Activated T-helper 2 cell treated with anti-CD3 and anti-CD28 coated beads, Interferon-gamma antibody, Interleukin-2, Interleukin-4, amounts not matched to agents 10 μg/mL and 5 μg/mL and 100 μg/mL, durations not matched to agents 14 hours and 24 hours and 36 hours (primary cell): ENCODE measurements at places on chromosomes 5 and 9. TPM values are rescaled to one million over a fixed set of nuclear protein-coding genes. Genes with fewer than 3 reads are reported as not detected.

Gene PPP3R2
- not detected in 2 replicates for total RNA-seq

Gene DDX4
- total RNA-seq: 0.09 TPM in 1 of 2 replicates, not detected in the other

Gene SPINK5
- total RNA-seq: not detected in 2 replicates

Gene ABCA1
- total RNA-seq: 0.14 TPM in 1 of 2 replicates, not detected in the other

Gene KIF4B
- 0.07 TPM in 1 of 2 replicates, not detected in the other for total RNA-seq

Gene HCN1
- total RNA-seq: not detected in 2 replicates

Gene BARHL1
- total RNA-seq: not detected in 2 replicates

Gene IL9
- total RNA-seq: 94.0 and 104 TPM in 2 replicates

Gene BNC2
- total RNA-seq: not detected in 2 replicates

Gene SOX30
- total RNA-seq: 0.11 TPM in 2 replicates

Gene MTMR12
- 22.7 and 23.5 TPM in 2 replicates for total RNA-seq

Gene CAMK2A
- total RNA-seq: not detected in 2 replicates

Gene SPINK13
- total RNA-seq: not detected in 2 replicates

Gene KCNN2
- not detected in 2 replicates for total RNA-seq

Gene HIGD2A
- 102 and 105 TPM in 2 replicates for total RNA-seq

GRCh38 chr5:153835891-153836515, 202.7 kb downstream of the FAM114A2 start:
- DNase-seq: no peak

DNA sequence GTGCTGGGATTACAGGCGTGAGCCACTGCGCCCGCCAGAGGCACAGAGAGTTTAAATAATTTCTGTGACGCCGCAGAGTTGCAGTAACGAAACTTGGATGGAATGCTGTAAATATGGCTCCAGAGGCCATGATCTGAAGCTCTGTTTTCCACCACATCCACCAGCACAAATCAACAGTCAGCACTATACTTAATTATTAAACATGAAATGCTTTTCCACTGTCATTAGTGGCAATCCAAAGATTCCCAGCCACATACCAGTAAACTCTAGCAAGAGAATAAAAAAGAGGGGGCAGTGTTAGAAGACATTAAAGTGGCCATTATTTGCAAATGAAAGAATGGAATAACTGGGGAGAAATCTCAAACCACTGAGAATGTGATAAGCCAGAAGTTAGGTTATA, 242.5 kb downstream of the DIRAS2 start:
- DNase-seq: no peak

DNA sequence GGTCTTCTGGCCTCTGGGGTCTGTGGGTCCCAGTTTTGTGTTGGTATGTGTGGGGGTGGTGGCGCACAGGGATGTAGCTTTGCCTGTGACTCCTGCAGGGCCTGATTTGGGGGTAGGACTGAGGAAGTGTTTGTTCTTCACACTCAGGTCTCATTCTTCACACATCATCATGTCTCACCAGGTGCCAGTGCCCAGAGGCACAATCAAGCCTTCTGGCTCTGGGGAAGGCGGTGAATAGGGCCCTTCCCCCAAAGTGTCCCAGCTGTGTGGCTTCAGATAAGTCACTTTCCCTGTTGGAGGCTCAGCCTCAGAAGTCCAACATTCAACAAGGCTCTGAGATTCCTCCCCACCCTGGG, 5.1 kb downstream of the DBN1 start:
- DNase-seq: no peak

- no peak for DNase-seq
Measured at GRCh38 chr9:13432904-13433303, 153.4 kb upstream of the MPDZ start.

DNA sequence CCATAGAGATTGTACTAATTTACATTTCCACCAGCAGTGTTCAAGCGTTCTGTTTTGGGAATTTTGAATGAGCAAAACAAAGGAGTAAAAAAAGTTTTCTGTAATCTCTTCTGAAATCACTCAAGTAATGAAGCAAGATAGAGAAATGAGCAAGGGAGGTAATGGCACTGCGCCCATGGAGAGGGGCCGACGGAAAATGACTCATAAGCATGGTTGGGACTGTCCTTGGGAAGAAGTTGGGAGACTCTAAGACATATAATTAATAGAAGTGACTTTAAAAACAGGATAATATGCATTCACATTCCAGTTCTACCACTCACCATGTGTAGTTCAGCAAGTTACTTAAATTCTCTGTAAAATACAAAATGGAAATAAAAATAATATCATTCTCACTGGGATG, 62.5 kb upstream of the C5orf46 start:
- DNase-seq: no peak

- no peak for DNase-seq
Measured at GRCh38 chr9:34563262-34563661, 26.3 kb downstream of the CNTFR start.

GRCh38 chr9:19379697-19380046, 364 bp downstream of the RPS6 start:
- no peak for DNase-seq

- no peak for DNase-seq
Measured at GRCh38 chr9:69143291-69143690, 30.8 kb upstream of the TJP2 start.

DNA sequence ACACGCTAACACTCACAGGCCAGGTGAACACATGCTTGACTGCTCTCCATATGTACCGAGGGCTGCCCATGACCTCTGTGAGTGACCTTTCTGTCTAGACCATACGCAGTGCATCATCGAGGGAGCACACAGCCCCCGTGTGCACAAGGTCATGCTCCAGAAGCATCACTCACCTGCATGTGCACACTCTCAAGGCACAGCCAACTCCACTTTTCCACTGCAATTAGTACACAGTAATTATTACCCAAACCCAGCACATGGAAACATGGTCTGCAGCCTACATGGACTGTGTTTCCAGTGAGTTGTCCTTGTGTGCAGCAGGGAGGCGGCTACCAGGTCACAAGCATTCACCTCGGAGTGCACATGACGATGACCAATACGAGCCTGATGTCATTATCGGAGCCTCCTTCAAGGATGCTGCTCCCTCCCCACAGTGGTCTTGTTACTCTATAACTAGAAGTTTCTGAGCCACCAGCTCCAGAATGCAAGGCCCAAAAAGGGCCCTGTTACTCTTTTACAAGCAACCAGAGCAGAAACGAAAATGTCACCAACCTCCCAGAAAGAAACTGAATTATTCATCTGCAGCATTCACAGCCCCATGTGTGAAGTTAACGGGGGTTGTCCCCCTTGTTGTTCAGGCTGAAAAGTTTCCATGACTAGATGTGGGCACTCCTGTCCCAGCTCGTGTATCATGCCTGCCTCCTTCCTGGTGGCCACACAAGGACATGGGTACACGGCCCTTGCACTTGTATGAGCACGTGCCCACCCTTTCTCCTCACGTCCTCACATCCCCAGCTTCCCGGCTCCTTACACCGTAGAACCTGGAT, 31.2 kb downstream of the SEMA4D start:
- no peak for DNase-seq

GRCh38 chr5:76724871-76725270, 8.9 kb downstream of the F2R start:
- no peak for DNase-seq

DNA sequence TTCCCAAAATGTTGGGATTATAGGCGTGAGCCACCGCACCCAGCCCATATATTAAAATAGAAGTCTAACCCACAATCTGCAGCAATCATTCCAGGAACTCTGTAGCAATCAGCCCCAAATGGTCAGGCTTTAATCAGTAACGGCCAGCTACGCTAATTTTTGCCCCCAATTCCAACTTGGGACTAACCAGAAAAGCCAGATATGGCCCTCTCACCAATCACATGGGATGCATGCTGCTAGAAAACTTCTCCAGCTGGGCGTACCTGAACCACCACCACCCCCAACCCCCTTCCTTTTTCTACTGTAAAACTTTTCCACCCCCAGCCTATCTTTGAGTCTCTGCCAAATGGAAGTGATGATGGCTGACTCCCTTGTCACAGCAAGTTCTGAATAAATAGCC, 4.1 kb downstream of the SUSD1 start:
- DNase-seq: no peak

- DNase-seq: no peak
Measured at GRCh38 chr5:31935496-31936369, 238.4 kb downstream of the GOLPH3 start.

GRCh38 chr9:14482856-14483255, 168.9 kb upstream of the NFIB start:
- DNase-seq: no peak

GRCh38 chr5:157267761-157268480, 2.0 kb downstream of the CYFIP2 start:
- DNase-seq: no peak

- DNase-seq: no peak
Measured at GRCh38 chr5:132387640-132388117, 18.2 kb downstream of the SLC22A5 start.

GRCh38 chr9:72524820-72525540, 3.6 kb downstream of the TMC1 start:
- no peak for DNase-seq

GRCh38 chr5:1246711-1247431, 21.7 kb downstream of the SLC6A18 start:
- DNase-seq: peak; percentile 17

DNA sequence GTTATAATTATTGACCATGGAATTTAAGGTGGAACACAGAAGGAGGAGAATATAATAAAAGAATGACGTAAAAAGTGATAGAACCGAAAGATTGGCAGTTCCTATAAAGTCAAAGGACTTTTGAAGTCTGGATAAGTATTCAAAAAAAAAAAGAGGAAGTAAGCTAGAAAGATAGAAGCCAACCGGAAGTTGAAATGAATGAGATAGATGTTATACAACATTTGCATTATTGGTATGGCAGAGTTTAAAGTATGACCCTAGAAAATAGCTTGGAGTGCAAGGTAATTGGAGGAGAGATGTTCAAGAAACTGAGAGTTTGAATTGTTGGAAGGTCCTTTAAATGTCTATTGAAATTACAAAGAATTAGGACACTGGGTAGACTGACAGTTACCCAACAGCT, 293.6 kb downstream of the FER start:
- DNase-seq: no peak

DNA sequence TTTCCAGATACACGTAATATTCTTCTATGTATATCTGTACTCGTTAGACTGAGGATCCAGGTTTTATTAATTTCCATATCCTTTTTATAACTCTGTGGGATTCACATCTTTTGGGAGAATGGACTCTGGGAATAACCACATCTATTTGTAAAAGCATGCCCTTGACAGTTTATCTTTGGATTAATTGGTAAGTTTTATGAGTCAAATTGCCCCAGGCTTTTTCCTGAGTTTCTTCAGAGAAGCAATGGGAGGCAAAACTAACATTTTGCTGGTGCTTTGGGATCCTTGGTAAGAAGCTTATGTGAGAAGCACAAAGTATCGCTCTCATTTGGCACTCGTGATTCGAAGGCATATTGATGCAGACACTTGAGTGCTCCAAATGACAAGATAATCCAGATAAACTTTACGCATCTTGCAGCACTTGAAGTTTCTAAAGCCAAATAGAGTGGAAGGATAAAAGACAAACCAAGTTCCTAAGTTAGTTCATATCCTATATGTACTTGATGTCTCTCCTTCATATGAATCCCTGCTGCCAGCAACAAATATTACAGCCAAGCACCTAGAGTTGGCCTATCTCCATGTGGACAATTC, 324.7 kb downstream of the TLE4 start:
- DNase-seq: no peak
